ENCODE measurements at places on chromosomes 1 and 21.

- no peak for DNase-seq
These were observed 1.9 kb downstream of the EIF4G3 start for GRCh38 chr1:21174654-21175323.

DNA sequence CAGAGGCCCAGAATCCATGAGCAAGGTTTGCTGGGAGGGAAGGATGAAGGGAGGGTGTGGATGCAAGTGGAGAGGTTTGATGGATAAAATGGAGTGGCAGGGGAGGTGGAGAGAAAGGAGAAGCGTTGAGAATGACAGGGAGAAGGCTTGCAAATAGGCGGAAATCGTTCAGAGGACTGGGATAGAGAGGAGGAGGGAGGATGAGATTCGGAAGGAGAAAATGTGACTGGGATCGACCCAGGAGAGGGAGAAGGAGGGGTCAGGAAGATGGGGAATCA is 376 bp downstream of the AVPR1B start:
- no peak for DNase-seq

DNA sequence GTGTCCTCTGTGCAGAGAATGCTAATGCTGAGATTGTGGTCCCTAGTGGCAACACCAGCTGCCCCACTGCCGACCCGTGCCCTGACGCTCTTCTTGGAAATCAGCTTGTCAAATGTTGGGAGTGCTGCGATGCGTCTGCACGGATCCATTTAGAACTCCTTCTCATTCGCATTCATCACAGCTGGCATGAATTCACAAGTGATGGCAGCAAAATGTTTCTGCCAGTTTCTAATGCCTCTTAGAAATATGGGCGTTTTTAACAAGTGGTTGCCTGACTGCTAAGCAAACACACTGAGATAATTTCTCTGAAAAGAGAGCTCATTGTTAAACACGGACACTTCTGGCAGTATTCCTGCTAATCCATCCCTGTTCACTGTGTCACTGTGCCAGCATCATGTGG is 131.9 kb upstream of the KCNJ6 start:
- no peak for DNase-seq

- DNase-seq = no peak
These were observed 1.7 kb upstream of the AURKAIP1 start for GRCh38 chr1:1376551-1377226.

DNA sequence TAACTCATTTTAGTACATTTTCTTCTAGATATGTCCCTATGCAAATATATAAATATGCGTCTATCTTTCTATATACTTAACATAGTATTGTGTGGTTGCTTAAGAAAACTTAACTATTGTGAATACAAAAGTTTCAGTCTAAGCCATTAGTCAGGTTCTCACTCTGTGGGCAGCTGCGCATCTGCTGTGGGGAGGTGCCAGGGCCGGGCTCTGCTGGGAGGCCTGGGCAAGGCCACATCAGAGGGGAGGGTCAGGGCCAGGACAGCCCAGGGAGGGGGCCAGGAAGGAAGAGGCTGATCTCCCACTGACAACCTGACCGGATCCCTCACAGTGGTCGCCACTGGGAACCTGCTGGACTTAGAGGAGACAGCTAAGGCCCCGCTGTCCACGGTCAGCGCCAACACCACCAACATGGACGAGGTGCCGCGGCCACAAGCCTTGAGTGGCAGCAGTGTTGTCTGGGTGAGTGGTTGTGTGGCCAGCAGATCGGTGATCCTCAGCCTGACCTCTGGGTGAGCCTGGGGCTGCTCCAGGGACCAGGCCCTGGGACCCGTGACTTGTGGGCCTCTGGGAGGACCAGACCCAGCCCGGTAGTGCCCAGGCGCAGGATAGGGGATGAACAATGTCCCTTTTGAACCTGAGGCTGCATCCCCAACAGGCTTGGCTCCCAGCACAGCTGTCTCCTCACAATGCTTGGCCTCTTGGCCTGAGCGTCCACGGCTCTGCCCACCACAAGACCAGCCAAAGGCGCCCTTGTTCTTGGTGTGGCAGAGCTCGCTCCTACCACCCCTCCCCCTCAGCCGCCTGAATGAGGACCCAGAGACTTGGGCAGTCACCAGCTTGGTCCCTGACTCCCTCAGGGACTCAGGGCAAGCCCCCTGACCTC is 20.2 kb downstream of the LDLRAP1 start:
- no peak for DNase-seq

- DNase-seq = peak; percentile 17
These were observed 13.0 kb upstream of the KCNC4 start for GRCh38 chr1:110196917-110197765.

GRCh38 chr1:82392513-82392912 is 591.8 kb downstream of the ADGRL2 start:
- DNase-seq = no peak
